ENCODE measurements at places on chromosomes 12 and 14. TPM values are rescaled to one million over a fixed set of nuclear protein-coding genes. Genes with fewer than 3 reads are reported as not detected.

PPP1R1A gene
- not detected for total RNA-seq

CLEC2B gene
- not detected for total RNA-seq

TSPAN11 gene
- total RNA-seq = not detected

CRADD gene
- 18.3 TPM for total RNA-seq

REP15 gene
- total RNA-seq = not detected

TAS2R8 gene
- not detected for total RNA-seq

HSP90AA1 gene
- 354 TPM for total RNA-seq

SERPINA12 gene
- total RNA-seq = not detected

MIPOL1 gene
- not detected for total RNA-seq

CPNE8 gene
- total RNA-seq = not detected

ISM2 gene
- 0.89 TPM for total RNA-seq

SIX6 gene
- total RNA-seq = not detected

DHRS7 gene
- 155 TPM for total RNA-seq

RERG gene
- not detected for total RNA-seq

GLIPR1L1 gene
- total RNA-seq = not detected

DTX1 gene
- total RNA-seq = 481 TPM

OVCH1 gene
- total RNA-seq = not detected

PPFIA2 gene
- not detected for total RNA-seq
